Ureter (tissue), 1 donor: ENCODE measurements at places on chromosomes 6 and 20. TPM values are rescaled to one million over a fixed set of nuclear protein-coding genes. Genes with fewer than 3 reads are reported as not detected.

Gene PAX1
- not detected for total RNA-seq

Gene TOX2
- total RNA-seq, result 3.9 TPM

- no peak for DNase-seq
Observed at GRCh38 chr6:65448866-65449265, 258.2 kb downstream of the EYS start.

GRCh38 chr6:107622269-107622668 is 132.4 kb downstream of the SOBP start:
- no peak for DNase-seq

DNA sequence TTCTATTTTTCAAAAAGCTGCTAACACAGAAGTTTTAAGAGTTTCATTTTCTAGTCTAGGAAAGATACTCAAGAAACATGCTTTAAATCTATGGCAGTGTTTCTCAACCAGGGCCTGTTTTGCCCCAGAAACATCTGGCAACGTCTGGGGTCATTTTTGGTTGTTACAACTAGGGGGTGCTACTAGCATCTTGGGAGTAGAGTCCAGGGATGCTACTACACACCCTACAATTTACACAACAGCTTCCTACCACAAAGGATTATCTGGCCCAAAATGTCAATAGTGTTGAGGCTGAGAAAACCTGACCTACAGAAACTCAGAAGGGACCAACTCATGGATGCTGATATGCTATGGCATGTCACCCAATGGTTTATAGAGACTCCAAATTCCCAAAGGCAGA is 24.4 kb downstream of the SERAC1 start:
- no peak for DNase-seq

GRCh38 chr6:141914646-141915045 is 218.1 kb upstream of the GJE1 start:
- DNase-seq, result no peak
